ENCODE measurements at places on chromosomes 7 and 10. TPM values are rescaled to one million over a fixed set of nuclear protein-coding genes. Genes with fewer than 3 reads are reported as not detected.

ENKUR gene
- 0.24 TPM for total RNA-seq

ITGB1 gene
- 333 TPM for total RNA-seq

SUGCT gene
- total RNA-seq, result 9.0 TPM

- no peak for DNase-seq
- H3K4me1 ChIP-seq, result peaks cover under 1% of the 10 kb centered on the region
- H3K4me3 ChIP-seq, result no peak overlapping the region
These were observed 377.4 kb downstream of the MALRD1 start for GRCh38 chr10:19426034-19426433.

All from ovary (tissue), 10 donors.